ENCODE measurements at places on chromosomes 13 and 19.

GRCh38 chr13:50450279-50450678, 393.2 kb downstream of the DLEU7 start:
- no peak for DNase-seq

DNA sequence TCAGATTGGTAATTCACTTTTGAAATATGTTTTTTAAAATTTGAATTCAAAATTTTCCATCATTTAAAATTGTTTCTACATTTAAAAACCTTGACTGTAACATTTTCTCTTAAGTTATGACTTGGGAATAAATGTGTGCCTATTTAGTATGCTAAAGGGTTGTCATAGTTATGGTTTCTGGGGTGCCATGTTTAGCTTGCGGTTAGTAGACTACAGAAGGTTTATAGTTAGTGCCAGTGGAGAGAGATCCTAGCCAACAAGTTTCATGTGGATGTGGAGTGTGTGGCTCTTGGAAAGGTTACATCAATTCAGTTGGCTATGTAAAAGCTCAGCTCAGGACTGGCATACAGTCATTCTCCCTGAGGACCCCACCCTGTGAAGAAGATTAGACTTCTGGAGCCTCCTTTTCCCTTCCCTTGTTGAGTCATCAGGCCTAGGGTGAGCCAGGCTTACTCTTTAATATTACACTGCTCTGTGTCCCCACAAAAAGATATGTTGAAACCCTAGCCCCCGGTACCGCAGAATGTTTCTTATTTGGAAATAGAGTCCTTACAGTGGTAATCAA, 20.4 kb downstream of the LMO7 start:
- DNase-seq, result no peak

GRCh38 chr13:28983641-28984040, 163.5 kb downstream of the MTUS2 start:
- no peak for DNase-seq

DNA sequence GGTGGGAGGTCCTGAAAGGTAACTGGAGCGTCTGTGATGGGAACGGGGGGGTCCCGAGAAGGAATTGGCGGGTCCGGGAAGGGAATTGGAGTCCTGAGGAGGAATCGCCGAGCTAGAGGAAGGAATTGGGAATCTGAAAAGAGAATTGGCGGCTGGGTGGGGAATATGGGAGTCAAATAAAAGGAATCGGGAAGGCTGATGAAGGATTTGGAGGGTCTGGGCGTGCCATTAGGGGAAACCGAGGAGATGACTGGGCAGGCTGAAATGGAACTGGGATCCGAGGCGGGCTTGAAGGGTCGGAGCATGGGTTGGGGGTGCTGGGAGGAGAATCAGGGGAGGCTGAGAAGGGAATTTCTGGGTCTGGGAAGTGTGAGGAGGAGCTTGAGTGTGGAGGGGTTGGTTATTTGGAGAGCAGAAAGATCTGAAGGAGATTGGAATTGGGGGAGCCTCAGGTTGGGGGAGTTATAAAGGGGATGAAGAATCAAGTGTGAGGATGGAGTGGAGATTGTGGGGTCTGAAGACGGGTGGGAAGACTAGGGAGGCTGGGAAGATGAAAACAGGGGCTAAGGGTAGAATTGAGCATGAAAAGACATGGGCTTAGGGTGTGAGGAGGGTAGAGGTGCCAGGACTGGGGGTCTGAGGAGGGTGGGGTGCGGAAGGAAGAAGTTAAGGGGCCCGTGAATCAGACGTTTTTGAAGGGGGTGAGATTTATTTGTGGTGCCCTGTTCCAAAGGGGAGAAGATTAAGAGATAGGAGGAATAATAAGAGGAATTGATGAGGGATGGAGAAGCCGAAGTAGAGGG, 718 bp downstream of the ACTN4 start:
- DNase-seq, result no peak

All from HS-27A (cell line).